ENCODE measurements at places on chromosomes 5 and 9.

DNA sequence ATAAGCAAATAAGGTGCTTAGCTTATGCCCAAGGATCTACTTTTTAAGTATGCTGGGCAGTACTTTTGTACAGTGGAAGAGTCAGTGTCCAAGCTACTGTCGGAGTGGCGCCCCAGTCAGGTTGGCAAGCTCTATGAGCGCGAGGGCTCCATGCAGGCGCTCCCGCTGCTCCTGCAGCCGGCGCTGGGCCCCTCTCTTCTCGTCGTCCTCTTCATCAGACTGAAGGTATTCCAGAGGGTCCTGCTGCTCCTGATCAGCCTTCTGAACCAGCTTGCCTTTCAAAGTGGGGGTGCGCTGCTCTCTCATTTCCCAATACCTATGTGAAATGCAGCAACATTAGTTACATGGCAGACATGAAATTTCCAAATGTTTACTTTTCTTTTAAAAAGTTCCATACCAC, 4.6 kb upstream of the SLC35D2 start:
- DNase-seq = no peak

DNA sequence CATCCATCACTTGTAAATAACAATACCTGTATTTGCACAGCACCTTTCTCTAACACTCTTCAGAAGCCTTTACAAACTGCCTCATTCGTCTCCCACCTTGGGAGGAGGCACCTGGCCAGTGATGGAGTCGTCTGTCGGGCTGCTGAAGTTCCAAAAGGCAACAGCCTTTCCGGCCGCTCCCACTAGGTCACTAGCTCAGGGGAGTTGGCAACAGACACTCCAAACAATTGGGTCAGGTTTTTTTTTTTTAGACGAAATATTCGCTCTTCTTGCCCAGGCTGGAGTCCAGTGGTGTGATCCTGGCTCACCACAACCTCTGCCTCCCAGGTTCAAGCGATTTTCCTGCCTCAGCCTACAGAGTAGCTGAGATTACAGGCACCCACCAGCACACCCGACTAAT, 4.0 kb downstream of the DAP start:
- DNase-seq = no peak

- no peak for DNase-seq
These were observed 497.0 kb downstream of the RAB3C start for GRCh38 chr5:59079622-59080620.

GRCh38 chr9:38670542-38671371, 49.2 kb downstream of the FAM240B start:
- DNase-seq = no peak

DNA sequence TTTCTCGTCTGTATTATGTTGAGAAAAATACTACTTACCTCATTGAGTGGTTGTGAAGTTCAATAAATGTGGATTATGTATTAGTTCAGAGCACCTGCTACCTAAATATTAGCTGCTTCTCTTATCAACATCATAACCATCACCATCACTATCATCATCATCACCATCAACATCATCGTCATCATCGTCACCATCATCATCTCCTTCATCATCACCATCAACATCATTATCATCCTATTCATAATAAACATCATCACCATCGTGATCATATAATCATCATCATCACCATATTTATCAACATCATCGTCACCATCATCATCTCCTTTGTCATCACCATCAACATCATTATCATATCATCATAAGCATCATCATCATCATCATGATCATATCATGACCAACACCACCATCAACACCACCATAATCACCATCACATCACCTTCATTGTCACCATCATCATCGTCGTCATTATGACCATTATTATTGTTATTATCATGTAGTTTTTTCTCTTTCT, 181.0 kb upstream of the ADCY2 start:
- no peak for DNase-seq

GRCh38 chr5:138905541-138905940, 30.4 kb upstream of the LRRTM2 start:
- no peak for DNase-seq

DNA sequence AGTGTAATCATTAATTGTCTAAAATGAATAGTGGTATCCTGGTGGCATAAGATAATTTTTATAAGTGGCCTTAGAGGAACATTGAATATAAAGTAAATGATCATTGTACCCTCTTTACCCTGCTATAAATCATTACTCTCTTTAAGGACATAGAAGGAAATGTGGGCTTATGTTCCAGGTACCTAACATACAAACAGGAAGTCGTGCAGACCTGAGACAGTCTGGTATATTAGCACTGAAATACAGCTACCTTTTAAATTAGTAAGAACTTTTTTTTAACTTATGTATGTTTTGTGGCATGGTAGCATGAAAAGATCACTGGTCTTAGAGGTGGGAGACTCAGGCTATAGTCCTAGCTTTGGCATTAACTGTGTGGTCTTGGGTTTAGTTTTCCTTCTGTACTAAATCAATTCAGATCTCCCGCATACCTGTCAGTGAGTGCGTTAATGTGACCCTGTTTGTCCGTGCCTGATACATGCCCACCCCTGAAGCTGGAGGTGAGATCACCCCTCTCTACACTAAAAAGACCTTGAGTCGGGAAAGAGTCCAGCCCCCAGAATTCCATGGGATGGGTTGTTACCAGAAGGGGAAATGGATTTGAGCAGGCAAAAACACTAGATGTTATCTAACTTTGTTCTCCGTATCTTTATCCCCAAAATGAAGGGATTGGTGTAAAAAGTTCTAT, 59.4 kb upstream of the ERBIN start:
- DNase-seq = no peak

- no peak for DNase-seq
These were observed 438.9 kb downstream of the ARHGEF28 start for GRCh38 chr5:74064911-74065310.

DNA sequence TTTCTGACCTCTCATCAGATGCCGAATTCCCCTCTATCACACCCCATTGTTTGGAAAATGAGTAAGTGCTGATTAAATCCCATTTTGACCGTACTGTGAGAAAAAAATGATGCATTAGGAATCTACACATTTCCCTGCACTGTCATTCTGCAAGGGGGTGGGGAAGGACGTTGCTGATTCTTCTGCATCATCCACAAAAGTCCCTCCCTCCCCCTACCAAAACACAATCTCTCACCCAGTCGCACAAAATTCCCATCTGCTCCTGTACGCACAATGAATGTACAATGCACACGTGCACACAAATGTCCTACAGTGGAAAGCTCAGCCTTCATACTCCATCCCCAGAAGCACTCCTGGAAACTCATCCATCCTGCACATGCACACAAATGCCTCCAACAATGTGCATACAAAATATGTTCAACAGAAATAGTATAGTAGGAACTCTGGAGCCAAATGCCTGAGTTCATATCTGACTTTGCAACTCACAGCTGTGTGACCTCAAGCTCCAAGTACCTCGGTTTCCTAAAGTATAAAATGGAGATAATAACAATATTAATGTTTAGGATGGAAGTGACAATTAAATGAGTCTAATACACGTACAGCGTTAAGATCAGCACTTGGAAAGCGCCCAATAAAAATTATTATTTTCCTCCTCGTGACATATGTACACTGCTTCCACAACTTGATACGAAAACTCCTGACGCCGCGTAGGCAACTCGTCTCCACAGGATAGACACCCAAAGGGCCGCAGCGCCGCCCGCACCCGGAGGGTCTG, 809 bp downstream of the TNIP1 start:
- DNase-seq = no peak

- DNase-seq = no peak
These were observed 41.0 kb downstream of the B4GALT1 start for GRCh38 chr9:33125871-33126823.

- DNase-seq = no peak
These were observed 318.6 kb upstream of the CD180 start for GRCh38 chr5:67515020-67515689.

- peak; percentile 54 for DNase-seq
These were observed 33.3 kb downstream of the DMRT2 start for GRCh38 chr9:1083325-1083913.

DNA sequence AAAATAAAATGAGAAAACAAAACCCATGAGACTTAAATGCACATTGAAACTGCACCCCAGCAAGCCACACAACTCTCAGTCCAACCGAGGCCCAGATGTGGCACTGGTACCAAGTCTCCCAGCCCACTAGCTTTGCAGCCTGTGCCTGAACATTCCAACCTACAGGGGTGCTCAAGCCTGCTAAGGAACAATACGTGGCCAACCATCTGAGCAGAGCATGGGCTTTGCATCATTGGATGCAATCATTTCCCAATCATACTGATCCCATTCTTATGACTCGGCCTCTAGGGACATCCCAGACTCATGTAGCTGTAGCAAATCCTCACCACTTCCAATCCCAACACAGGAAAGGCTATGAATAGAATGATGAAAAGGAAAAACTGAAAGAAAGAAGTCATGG, 297.2 kb downstream of the SPOCK1 start:
- no peak for DNase-seq

DNA sequence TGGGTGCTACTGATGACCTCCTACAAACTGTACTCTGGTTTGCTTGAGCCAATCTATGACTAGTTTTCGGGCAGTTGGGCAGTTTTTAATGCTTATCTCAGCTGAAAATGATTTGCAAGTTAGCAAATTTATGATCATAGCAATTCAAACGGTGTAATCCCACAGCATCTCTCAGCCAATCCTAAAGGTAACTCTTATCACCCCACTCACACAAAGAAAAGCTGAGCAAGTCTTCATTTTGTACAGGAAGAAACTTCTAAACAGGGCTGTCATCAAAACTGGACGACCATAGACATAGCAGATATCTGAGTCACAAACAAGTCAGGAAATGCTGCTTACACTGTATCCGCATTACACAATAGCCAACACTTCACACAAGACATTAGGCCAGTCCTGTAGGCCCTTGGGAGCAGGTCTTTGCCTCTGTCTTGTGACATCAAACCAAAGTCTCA, 2.6 kb upstream of the ENC1 start:
- no peak for DNase-seq

DNA sequence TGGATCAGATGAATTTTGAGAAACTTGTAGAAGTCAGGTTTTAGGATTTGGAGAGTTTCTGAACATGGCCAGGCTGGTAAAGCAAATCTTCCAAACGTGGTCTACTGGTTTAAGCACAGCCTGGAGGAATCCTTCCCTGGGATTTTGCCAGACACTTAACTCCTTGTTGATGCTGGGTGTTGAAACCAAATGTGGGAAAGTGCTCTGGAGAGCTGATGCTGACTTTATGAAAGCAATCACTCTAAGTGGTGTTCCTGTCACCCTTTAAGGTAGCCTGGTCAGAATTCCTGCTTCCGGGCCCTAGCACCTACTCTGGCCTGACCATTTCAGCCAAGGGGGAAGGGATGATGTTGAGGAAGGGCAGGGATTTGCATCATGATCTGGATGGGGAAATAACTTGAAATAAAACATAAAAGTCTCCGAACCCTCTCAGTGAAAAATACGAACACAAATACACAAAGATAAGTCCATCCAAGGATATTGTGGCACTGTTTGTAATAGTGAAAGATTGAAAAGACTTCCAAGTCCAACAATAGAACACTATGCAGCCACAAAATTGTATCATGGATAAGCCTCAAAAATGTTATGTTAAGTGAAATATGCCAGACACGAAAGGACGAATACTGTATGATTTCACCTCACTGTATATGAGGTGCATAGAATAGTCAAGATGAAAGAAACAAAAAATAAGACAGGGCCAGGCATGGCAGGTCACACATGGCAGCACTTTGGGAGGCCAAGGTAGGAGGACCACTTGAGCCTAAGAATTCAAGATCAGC, 57.7 kb downstream of the PDE6A start:
- no peak for DNase-seq

- no peak for DNase-seq
These were observed 4.2 kb downstream of the ENTPD8 start for GRCh38 chr9:137436761-137437600.

GRCh38 chr5:51380603-51381207, 2.5 kb upstream of the ISL1 start:
- peak; percentile 84 for DNase-seq

DNA sequence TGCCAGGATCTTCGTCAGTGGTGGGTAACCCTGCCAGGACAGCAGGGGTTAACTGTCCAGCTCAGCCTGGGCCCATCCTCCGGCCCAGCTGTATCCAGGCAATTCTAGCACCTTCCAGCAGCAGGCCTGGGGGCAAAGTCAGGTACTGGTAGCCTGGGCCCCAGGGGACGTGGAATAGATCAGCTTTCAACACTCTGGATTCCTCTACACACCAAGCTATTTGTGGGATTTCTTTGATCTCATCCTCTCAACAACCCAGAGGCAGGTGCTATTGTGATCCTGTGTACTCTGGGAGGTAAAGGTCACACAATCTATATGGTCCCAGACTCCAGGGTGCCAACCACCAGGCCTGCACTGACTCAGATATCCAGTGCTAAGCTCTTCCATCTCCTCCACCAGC, 8.7 kb upstream of the SPOUT1 start:
- DNase-seq = no peak

- peak; percentile 96 for DNase-seq
These were observed 8.5 kb downstream of the PTGER4 start for GRCh38 chr5:40688127-40688761.

- no peak for DNase-seq
These were observed 93.4 kb downstream of the LMX1B start for GRCh38 chr9:126707083-126707482.

GRCh38 chr9:133029994-133030316, 842 bp upstream of the GTF3C5 start:
- DNase-seq = no peak

DNA sequence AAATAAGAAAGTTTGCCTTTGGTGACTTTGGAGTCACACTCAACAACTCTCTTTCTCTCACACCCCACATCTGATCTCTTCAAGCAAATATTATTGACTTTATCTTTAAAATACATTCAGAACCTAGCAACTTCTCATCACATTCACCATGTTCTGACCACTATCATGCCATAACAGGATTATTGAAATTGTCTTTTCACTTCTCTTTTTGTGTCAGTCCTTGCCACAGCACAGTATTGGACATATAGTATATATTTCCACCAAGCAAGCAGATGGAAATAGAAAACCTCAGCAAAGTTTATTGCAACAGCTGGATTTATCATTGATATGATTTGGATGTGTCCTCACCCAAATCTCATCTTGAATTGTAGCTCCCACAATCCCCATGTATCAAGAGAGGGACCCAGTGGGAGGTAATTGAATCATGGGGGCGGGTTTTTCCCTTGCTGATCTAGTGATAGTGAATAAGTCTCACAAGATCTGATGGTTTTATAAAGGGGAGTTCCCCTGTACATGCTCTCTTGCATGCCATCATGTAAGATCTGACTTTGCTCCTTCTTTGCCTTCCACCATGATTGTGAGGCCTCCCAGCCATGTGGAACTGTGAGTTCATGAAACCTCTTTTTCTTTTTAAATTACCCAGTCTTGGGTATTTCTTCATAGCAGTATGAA, 26.9 kb upstream of the ITGA1 start:
- DNase-seq = no peak

DNA sequence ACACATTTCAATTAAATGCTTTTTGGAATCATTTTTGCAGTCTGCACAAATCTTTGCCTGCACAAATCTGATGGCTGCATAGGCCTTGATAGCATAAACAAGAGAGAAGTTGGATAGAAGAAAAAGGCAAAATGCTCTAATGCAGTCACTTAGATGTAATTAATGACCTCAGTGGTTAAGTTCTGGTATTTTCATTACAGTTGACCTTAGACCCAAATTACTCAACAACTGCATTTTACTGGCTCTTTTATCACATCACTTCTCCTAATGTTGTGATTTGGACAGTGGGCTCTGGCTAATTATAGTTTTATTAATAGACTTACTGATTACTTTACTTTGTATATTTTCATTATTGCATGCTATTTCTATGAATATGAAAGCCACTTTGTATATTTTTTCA, 34.3 kb downstream of the NTRK2 start:
- DNase-seq = no peak

All from NCI-H748 treated with DMSO at 0.1 percent for 48 hours (cell line).